HT1080 (cell line): ENCODE measurements at places on chromosomes 13 and 19.

DNA sequence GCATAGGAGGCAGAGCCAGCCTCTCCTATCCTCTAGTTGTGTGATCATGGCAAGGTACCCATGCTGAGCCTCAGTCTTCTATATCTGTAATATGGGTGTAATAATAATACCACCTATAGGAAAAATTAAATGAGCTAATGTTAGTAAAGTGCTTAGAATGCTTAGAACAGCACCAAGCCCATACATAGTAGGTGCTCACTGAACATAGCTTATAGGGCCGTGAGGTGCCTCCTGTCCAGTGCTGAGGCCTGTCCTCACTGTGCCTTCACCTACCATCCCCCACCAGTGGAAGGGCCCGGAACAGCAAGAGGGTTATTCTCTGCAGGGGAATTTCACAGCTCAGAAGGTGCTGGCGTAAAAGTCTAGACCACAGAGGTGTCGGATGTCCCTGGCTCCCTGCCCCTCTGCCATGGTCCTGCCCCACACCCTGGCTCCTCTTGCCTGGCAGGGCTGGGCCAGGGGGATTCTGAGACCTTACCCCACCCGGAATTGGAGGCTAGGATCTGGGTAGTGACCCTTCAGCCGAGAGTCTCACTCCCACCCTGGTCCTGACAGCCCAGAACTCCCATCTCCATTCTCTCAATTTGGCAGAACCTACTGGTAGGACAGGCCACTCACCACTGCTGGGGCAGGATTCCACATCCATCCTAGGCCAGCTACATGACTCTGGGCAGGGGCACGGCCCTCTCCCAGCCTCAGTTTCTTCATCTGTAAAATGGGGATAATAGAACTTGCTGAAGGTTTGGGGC is 2.2 kb upstream of the SCN1B start:
- DNase-seq: peak; percentile 56

GRCh38 chr19:35903550-35904179 is 1.3 kb downstream of the HCST start:
- peak; percentile 77 for DNase-seq

- no peak for DNase-seq
These were observed 519.5 kb downstream of the SUCLA2 start for GRCh38 chr13:47481536-47481935.

GRCh38 chr13:29901710-29902631 is 51.6 kb upstream of the UBL3 start:
- peak; percentile 88 for DNase-seq

- no peak for DNase-seq
These were observed 114.8 kb downstream of the KATNAL1 start for GRCh38 chr13:30192320-30193093.

DNA sequence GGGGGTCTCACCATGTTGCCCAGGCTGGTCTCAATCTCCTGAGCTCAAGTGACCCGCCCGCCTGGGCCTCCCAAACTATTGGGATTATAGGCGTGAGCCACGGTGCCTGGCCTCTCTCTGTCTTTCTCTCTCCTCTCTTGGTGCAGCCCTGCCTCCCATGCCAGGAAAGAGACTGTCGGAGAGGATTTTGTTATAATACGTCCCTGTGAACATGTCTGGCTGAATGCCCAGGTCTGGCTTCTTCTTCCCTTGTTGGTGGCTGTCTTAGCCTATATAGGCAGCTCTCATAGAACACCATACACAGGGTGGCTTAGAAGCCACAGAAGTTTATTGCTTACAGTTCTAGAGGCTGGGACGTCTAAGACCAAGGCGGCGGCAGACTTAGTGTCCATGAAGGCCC is 46.4 kb downstream of the PEX11G start:
- DNase-seq: no peak

GRCh38 chr19:14434543-14435319 is 1.6 kb downstream of the PKN1 start:
- peak; percentile 75 for DNase-seq

DNA sequence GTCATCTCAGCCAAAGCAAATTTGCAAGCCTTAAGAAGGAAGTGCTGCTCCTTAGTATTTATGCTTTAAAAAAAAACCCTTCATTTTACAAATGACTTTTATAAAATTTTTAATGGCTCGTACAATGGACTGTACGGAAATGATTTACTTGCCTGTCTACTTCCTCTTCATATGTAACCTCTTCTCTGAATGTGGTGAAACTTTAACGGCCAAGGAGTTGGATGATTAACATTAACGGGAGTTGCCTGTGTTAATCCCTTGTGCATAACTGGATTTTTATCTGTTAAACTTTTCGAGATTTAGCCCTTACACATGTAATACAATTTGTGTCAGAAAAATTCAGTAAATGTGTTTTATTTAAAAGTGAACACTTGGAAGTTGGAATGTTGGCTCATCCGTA is 429.4 kb downstream of the TBC1D4 start:
- no peak for DNase-seq
